ENCODE measurements at places on chromosomes 4 and X. TPM values are rescaled to one million over a fixed set of nuclear protein-coding genes. Genes with fewer than 3 reads are reported as not detected.

The HTN3 gene
- total RNA-seq, result not detected

The AGTR2 gene
- total RNA-seq, result not detected

The DBET gene
- 0.26 TPM for total RNA-seq

DNA sequence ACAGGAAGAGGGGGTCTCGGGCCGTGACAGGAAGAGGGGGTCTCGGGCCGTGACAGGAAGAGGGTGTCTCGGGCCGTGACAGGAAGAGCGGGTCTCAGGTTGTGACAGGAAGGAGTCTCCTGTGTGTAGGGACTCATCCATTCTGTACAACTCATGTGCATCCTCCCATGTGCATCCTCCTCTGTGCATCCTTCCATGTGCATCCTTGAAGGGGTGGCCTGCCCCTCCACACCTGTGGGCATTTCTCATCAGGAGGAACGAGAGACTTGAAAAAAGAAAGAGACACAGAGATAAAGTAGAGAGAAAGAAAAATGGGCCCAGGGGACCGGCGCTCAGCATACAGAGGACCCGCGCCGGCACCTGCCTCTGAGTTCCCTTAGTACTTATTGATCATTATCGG, 30.2 kb upstream of the PLCXD1 start:
- no peak for DNase-seq
